ENCODE measurements at places on chromosomes 3 and 15.
A peak's percentile ranks its signal among the peaks of the same experiment; 100 is the strongest.

- peak; percentile 48 for DNase-seq
Observed at GRCh38 chr3:124033360-124034015, 41.6 kb upstream of the ROPN1 start.

DNA sequence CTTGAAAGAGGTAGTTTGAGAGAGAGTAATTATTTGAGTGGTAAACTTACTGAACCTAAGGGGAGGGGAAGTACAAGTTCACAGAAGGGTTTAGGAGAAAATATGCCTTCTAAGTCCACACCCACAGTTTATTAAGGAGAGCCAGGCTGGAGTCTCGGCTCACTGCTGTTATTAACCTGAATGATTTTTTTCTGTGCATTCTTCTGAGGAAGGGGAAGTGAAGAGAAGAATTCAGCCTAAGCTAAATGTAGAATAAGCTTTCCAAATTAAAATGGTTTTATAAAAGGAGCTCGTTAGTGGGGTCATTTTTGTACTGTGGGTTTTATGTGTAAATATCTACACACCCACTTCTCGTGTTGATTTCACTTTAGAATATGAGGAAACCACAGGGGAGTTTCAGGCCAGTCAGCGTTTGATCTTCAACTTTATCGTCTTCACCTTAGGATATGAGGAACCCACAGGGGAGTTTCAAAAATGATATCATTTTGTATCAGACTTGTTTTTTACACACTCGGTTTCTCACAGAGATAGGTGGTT lies 1.5 kb downstream of the WHAMM start:
- DNase-seq = no peak

GRCh38 chr3:114827495-114827894 lies 319.6 kb downstream of the ZBTB20 start:
- peak; percentile 35 for DNase-seq

GRCh38 chr15:38531509-38531908 lies 33.1 kb downstream of the RASGRP1 start:
- no peak for DNase-seq

DNA sequence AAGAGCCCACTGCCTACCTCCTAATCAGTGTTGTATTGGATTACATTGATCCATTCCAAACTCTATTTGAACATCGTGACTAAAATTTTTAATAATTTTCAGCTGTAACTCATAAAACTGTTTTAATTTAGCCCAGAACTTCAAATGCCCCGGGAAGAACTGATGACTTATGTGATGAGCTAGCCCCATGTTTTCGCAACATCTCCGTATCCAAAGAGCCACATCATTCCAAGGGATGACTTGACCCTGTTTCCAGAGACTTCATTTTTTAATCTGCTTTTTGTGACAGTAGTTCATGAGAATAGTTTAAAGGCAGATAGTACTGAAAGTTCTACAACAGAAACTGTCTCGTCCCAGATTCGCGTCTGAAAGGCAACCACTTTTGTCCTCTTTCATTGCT lies 97.4 kb downstream of the STAC start:
- no peak for DNase-seq

DNA sequence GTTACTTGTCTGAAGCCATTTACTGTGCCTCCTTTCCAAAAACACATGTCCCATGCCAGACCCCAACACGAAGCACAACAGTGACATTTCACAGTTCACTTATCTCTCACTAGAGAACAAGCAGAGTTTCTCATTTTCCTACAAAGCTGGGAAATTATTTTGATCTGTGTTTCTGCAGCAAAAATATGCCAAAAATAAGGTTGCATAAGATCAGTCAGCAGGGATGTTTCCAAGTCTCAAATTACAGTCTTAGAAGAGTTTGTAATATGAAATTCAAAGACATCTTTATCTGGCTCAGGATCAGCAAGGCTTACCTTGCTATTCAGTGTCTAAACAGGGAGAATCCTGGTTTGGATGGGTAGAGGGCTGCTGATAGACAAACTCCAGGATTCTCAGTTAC lies 75.5 kb downstream of the GJD2 start:
- no peak for DNase-seq

GRCh38 chr15:78822514-78822913 lies 11.2 kb upstream of the ADAMTS7 start:
- no peak for DNase-seq

DNA sequence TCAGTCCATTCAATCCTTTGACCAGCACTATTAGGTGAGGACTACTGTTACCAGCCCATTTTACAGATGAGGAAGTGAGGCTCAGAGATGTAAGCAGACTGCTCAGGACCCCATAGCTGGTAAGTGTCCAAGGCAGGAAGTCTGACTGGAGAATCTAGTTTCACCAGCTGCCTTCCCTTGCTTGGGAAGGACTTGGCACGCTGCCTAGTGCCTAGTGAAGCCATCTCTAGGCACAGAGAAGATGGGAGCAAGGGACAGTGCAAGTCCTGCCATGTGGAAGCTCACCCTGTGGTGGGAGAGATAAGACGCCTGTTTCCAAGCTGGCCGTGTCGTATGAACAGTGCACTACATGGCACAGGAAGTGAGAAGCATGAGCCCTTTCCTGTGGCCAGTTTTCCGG lies 111.8 kb upstream of the TMC3 start:
- no peak for DNase-seq

- no peak for DNase-seq
Observed at GRCh38 chr3:10310578-10310977, 10.3 kb downstream of the SEC13 start.

DNA sequence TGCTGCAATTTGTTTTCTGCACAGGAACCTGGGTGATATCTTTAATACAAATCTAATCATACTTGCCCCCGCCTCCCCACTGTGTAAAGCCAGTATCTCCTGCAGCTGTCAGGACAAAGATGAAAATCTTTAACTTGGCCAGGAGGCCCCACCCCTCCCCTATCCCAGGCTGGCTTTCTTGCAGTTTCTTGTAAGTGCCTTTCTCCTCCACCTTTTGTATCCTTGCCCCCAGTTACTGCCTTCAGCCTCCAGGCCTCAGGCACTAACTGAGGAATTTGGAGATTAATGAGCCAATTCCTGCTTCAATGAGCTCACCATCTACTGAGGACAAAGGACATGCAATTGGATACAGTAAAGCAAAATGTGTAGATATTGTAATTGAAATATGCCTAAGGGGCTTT lies 6.5 kb downstream of the GCSAM start:
- no peak for DNase-seq

DNA sequence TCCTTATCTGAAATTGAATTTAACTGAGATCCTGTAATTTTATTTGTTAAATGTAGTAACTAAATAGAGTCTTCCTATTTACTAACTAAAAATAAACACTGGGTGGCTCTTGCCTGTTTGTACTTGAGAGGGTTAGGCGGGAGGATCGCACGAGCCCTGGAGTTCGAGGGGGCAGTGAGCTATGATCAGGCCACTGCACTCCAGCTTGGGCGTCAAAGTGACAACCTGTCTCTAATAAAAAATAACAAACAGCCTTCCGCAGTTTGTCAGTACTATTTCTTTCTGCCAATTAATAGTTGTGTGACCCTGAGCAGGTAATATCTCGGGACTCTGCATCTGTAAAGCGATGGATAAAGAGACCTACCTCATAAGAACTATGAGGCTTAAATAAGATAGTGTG lies 768 bp upstream of the PDE12 start:
- DNase-seq = peak; percentile 0

- DNase-seq = no peak
Observed at GRCh38 chr3:151228666-151229040, 25.6 kb upstream of the GPR171 start.

DNA sequence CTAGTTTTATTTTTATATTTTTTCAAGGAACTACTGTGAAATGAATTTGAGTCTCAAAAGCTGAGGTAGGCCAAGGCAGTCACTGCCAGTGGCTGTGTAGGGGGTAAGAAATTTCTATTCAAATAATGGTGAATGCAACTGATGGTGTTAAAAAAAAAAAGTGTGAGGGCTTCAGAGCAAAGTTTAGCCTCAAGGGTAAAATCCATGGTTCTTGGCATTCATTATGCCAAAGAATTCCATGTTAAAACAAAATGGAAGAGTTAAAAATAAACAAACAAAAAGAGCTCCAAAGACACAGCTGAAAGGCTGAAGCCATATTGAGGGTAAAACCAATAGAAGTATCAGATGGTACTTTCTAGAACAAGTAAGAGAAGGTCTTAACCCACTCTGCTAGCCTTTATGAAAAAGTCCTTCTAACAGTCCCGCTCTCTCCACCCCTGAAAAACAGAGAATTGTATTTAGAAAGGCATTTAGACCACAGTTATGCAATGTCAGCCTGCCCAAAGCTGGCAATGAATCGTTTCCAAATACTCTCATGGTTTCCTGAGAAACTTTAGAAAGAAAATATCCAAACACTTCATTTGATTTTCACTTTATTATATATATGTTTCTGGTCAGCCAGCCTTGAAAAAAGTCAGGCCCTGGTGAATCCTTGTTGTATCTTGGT lies 158.4 kb upstream of the GMNC start:
- no peak for DNase-seq

DNA sequence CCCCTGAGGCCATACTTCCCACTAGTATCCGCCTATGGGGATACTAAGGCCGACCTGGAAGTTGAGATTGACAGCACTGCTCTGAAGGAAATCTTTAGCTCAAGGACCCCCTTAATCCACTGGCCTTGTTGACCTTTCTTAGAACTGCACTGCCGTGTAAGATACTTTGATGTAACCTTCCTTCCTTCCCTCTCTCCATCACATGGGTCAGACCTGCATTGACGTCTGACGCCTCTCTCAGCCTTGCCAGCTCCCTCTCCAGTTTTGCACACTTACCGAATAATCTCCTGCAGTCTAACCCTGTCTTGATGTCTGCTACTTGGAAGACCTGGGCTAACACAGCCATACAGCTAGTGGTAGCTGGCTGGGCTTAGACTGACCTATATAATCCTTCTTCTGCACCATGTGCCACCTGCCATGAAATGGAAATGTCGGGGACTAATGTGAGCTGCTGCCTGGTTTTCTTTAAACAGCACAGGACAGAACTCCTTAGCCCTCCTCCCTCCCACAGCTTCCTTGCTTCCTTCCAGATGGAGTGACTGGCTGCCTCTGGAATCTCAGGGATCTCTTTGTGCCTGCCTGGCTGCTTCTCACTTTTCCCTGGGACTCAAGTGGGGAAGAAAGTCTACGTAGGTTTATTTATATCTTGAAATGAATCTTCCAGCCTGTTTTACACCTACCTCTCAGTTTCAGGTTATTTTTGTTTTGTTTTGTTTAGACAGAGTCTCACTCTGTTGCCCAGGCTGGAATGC lies 39.2 kb upstream of the HERC1 start:
- no peak for DNase-seq

GRCh38 chr3:186214670-186215069 lies 105.8 kb upstream of the ETV5 start:
- no peak for DNase-seq

- DNase-seq = no peak
Observed at GRCh38 chr3:173993299-173993698, 595.8 kb downstream of the NLGN1 start.
